ENCODE measurements at places on chromosomes 2 and 18.

- DNase-seq = peak; percentile 14
Measured at GRCh38 chr2:203122317-203122986, 107.8 kb downstream of the NBEAL1 start.

- DNase-seq = no peak
Measured at GRCh38 chr2:150376553-150377335, 110.7 kb downstream of the RND3 start.

GRCh38 chr2:66101206-66101605, 333.7 kb upstream of the MEIS1 start:
- DNase-seq = no peak

DNA sequence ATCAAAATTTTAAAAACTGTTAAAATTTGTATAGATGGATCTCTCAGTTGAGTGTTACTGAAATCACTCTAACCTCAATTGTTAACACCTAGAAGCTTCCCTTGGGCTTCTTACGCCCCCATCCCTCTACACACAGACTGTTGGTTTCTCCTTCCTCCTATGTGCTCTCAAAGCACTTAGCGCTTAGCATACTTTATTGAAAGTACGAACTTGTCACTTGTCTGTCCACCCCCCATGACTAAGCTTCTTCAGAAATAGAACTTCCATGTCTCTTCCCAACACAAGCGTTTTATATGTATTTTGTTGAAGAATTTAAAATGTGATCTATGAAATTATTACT, 441 bp downstream of the MPHOSPH10 start:
- peak; percentile 3 for DNase-seq

DNA sequence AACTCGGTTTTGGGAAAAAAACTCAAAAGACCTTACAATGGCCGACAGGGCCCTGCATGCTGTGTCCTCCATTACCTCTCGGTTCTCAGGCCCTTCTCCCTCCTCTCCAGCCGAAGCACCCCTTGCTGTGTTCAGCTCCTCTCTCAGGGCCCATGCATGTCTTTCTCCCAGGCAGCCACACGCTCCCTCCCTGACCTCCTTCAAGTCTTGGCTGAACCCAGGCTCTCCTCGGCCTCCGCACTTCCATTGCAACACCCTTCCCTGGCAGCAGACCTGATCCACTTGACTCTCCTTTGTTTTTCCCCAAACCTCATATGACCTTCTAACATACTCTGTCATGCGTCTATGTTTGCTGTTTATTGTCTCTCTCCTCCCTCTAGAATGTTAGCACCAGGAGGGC, 114.0 kb downstream of the CYP26B1 start:
- DNase-seq = no peak

DNA sequence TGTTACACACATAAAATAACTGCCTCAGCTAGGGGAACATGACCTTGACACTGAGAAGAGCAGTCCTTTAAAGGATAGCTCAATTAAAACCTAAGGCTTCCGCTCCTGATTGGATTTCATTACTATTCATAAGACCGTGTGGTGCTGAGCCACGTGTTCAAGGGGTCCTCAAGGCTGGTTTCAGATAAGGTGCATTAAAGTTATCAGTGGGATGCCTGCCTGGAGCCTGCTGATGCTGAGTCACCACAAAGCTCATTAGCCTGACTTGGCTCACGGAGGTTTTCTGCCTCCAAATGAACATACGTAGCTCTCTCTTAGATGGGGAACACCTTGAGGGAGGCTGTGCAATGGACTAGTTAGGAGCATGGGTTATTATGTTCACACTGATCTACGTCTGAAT, 518.9 kb downstream of the TDRD15 start:
- no peak for DNase-seq

Measured in NCI-H1417 (cell line).